ENCODE measurements at places on chromosomes 4 and X. TPM values are rescaled to one million over a fixed set of nuclear protein-coding genes. Genes with fewer than 3 reads are reported as not detected.

DNA sequence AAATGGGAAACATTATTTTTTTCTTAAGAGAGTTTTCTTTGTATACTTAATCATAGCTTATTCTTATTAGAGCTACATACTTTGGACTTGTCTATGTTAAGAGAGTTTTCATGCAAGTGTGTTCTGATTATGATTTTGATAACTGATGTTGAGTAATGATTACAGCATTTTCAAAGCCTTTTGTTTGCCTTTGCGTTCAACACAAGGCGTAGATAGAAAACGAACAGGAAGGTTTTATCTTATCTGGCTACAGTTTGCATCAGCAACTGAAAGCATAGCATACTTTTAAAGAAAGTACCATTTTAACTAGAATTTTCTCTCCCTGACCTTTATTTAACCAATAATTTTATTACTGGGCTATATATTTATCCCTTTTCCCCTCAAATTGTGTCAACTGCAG lies 51.6 kb upstream of the PDLIM5 start:
- DNase-seq = no peak

- DNase-seq = no peak
These were observed 57.0 kb downstream of the XAGE2 start for GRCh38 chrX:52425775-52426174.

GRCh38 chrX:13239272-13239671 lies 80.6 kb downstream of the ATXN3L start:
- DNase-seq = no peak

DNA sequence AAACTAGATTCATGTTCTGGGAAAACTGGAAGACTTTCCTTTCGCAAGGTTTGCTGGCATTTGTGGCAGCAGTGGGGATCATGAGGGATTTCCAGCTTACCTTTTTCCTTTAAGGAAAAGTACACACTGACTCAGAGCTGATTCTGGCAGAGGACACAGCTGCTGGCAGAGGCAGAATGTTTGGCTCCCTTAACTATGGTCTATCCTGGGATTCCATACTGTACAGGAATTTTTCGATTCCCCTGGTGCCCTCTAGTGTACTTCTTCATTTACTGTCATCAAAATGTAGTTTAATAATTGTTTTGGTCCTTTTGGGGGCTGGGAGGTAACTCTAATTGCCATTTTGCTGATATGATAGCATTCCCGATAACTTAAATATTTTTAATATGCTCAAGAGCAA lies 152.7 kb downstream of the GABRG1 start:
- no peak for DNase-seq

DNA sequence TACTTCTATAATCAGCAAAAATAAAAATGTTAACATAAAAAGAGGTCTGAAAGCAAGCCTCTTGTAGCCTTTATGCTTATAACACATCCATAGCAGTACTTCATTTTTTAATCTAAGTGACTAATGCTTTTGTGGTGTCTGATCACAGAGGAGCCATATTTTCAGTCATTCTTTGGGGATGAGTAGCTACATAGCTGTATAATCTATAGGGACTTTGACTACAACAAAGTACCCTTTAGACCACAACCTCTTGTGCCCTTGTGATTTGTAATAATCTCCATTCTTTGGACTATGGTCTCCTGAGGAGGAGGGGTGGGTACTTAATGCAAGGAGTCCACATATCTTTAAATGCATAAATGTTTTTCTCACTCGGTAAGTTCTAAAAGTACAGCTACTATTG lies 9.6 kb downstream of the DRP2 start:
- no peak for DNase-seq

GRCh38 chr4:26105815-26106699 lies 192.0 kb downstream of the SMIM20 start:
- DNase-seq = no peak

GRCh38 chr4:7182616-7183015 lies 9.7 kb upstream of the SORCS2 start:
- no peak for DNase-seq

DNA sequence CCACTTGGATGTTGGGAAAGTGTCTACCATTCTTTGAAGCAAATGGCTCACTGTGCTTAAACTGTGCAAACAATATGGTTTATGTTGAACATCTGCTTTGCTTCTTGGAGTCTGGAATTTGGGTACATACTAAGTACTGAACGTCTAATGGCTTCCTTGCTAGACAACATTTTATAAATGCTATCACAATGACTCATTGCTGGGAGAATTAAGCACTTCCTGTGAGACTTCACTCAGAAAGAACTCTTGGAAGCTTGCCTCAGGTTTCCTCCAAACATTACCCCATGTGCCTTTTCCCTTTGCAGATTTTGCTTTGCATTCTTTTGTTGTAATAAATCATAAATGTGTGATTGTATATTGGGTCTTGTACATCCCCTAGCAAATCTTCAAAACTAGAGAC lies 139.7 kb downstream of the PACRGL start:
- no peak for DNase-seq

- no peak for DNase-seq
These were observed 5.2 kb downstream of the POU4F2 start for GRCh38 chr4:146643812-146644401.

DNA sequence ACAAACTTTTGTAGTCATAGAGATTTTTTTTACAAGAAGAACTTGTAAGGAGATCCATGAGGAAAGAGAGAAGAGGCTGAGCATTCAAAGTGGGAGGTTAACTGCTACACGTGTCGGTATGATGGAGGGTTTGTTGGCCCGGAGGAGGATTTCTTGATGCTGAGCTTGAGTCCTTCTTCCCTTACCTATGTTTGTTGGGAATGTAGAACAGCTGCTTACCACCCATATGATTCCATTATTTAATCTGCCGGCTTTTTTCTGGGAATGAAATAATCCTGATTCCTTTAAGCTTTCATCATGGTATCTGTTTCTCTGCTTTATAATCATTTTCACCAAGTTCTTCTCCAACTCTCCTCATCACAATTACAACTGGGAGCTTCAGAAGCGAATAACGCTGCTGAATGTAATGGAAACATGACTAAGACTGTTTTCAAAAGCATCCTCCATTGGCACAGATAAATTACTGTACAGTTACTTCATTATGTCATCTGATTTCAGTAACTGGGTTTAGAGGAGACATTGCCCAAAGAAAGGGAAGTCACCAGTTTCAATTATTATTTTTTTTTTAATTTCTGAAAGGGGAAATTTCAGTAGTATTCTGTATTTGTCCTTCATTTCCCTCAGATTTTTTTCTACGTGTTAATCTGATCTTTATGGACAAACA lies 420.6 kb downstream of the SPRY1 start:
- no peak for DNase-seq

GRCh38 chrX:140766024-140766611 lies 56.6 kb downstream of the LINC00632 start:
- peak; percentile 23 for DNase-seq

DNA sequence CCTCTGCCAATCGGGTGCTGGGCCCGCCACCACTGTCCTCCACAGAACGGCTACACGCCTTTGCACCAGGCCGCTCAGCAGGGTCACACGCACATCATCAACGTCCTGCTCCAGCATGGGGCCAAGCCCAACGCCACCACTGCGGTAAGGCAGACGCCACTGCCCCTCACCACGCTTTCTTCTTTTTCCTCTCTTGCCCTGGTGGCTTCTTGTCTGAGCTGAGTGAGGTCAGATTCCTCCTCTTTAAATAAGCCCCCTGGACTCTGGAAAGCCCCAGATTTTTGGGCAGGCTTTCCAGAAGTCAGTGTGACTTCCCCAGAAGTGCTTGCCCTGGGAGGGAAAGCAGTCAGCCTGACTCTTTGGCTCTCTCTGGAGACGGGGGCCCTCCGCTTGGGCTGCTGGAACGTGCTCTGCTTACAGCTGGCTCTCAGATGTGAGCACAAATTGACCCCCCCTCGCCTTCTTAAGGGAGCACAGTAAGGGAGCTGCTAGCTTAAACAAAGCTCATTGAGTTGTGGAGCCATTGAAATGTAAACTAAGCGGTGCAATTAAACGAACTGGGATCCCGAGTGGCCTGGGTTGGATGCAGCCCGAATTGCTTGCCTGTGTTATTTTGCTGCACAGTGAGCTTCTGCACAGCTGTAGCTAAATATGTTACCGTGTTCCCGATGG lies 243.1 kb downstream of the ANK2 start:
- DNase-seq = peak; percentile 32

GRCh38 chrX:140848800-140849199 lies 139.2 kb downstream of the LINC00632 start:
- no peak for DNase-seq

Gene KCNE5
- polyA plus RNA-seq = 5.0 TPM

- DNase-seq = no peak
These were observed 1120.7 kb downstream of the FAT4 start for GRCh38 chr4:126435491-126435890.

Gene VCX3A
- not detected for polyA plus RNA-seq

- DNase-seq = no peak
These were observed 56.9 kb upstream of the SMIM10 start for GRCh38 chrX:134933911-134934310.

- no peak for DNase-seq
These were observed 1.5 kb upstream of the NSD2 start for GRCh38 chr4:1869530-1870327.

GRCh38 chrX:103215425-103215991 lies 600 bp downstream of the BEX4 start:
- no peak for DNase-seq

DNA sequence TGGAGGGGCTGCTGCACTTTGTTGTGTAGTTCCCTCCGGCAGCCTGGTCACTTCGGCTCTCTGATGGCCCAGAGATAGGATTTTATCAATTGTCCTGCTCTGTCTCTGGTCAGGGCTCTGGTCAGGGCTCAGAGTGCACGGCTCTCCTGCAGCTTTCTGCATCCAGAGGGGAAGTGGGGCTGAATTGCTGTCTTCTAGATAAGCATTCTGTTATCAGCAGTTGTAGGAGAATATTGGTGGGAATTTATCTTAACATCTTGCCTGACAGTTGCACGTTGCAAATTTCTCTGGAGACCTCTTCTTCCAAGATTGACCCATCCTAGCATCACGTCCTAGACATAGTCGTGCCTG lies 62.8 kb downstream of the FAM193A start:
- no peak for DNase-seq

Gene CCNB3
- 1.4 TPM for polyA plus RNA-seq

Gene FRG1
- 67.1 TPM for polyA plus RNA-seq

Gene BMX
- 0.31 TPM for polyA plus RNA-seq

GRCh38 chr4:187961171-187961570 lies 34.4 kb upstream of the ZFP42 start:
- no peak for DNase-seq

Gene TEX13C
- not detected for polyA plus RNA-seq

- DNase-seq = no peak
These were observed 50.3 kb upstream of the HHIP start for GRCh38 chr4:144595681-144596080.

DNA sequence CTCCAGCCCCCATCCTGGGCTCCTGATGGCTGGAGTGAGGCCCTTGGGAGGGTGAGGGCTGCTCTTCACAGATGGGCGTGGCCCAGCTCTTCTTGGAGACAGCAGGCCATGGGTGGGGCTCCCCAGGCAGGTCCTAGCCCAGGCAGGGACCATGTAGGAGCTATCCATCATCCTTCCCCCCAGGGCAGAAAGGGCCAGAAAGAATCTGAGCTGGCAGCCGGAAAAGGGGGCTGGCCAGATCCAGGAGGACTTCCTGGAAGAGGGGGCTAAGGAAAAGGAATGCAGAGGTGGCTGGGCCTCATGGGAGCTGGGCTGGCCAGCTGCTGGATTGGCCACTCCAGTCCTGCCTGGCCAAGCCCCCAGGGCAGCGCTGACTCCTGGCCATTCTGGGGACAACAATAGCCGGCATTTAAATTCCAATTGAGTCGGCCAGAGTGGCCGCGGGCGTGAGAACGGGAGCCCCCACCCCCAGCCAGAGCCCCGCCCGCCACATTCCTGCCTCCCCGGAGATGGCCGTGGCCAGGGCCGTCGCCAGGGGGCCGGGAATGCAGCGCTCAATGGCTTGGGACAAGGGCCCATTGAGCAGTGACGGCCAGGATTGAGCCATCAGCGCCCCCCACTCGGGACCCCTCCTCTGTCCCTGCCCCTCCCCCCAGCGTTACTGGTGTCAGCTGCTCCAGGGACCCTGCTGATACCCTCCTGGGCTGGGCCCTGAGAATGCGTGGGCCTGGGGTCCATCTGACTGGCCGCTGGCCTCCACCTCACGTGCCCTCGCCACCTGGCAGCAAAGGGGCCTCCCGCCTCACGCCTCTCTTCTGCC lies 15.1 kb upstream of the FGFR3 start:
- DNase-seq = no peak
